ENCODE measurements at places on chromosomes 1 and 21. TPM values are rescaled to one million over a fixed set of nuclear protein-coding genes. Genes with fewer than 3 reads are reported as not detected.

The OR14K1 gene
- total RNA-seq, result not detected

The F13B gene
- not detected for total RNA-seq

The NBL1 gene
- 41.1 TPM for total RNA-seq

The MARK1 gene
- not detected for total RNA-seq

The KRTAP12-2 gene
- total RNA-seq, result not detected

The KCND3 gene
- not detected for total RNA-seq

The B3GALT5 gene
- total RNA-seq, result not detected

The RABGGTB gene
- total RNA-seq, result 225 TPM

The DIO1 gene
- not detected for total RNA-seq

The OR2T35 gene
- not detected for total RNA-seq

The VWA1 gene
- total RNA-seq, result 0.89 TPM

The S100A1 gene
- total RNA-seq, result not detected

The NBPF14 gene
- total RNA-seq, result 10.7 TPM

The SLX9 gene
- total RNA-seq, result 83.3 TPM

The PCAT6 gene
- 0.73 TPM for total RNA-seq

The GNG12 gene
- 0.34 TPM for total RNA-seq

The PINK1 gene
- 4.7 TPM for total RNA-seq

The RGS8 gene
- not detected for total RNA-seq

The GUCA2A gene
- not detected for total RNA-seq

The LCE1D gene
- total RNA-seq, result not detected

The S100A7 gene
- total RNA-seq, result not detected

The PRR9 gene
- total RNA-seq, result not detected

The FCAMR gene
- not detected for total RNA-seq

The BSND gene
- total RNA-seq, result not detected

The CELA2A gene
- not detected for total RNA-seq

The NUF2 gene
- 31.7 TPM for total RNA-seq

The SPRR2D gene
- not detected for total RNA-seq

The E2F2 gene
- 24.4 TPM for total RNA-seq

The VHLL gene
- total RNA-seq, result not detected

The CD101 gene
- total RNA-seq, result not detected

The ATP5PB gene
- total RNA-seq, result 373 TPM

The CLDN8 gene
- not detected for total RNA-seq

The HIVEP3 gene
- total RNA-seq, result 26.3 TPM

The KRTAP21-2 gene
- not detected for total RNA-seq

The KCNJ9 gene
- not detected for total RNA-seq

The CD1B gene
- total RNA-seq, result not detected

The GJA4 gene
- total RNA-seq, result not detected

The AMPD1 gene
- not detected for total RNA-seq

The KCNJ6 gene
- not detected for total RNA-seq

Measured in activated CD8-positive, alpha-beta memory T cell treated with anti-CD3 and anti-CD28 coated beads for 36 hours (primary cell).